Psoas muscle (tissue), 8 donors: ENCODE measurements at places on chromosomes 13 and 19. TPM values are rescaled to one million over a fixed set of nuclear protein-coding genes. Genes with fewer than 3 reads are reported as not detected.

DNA sequence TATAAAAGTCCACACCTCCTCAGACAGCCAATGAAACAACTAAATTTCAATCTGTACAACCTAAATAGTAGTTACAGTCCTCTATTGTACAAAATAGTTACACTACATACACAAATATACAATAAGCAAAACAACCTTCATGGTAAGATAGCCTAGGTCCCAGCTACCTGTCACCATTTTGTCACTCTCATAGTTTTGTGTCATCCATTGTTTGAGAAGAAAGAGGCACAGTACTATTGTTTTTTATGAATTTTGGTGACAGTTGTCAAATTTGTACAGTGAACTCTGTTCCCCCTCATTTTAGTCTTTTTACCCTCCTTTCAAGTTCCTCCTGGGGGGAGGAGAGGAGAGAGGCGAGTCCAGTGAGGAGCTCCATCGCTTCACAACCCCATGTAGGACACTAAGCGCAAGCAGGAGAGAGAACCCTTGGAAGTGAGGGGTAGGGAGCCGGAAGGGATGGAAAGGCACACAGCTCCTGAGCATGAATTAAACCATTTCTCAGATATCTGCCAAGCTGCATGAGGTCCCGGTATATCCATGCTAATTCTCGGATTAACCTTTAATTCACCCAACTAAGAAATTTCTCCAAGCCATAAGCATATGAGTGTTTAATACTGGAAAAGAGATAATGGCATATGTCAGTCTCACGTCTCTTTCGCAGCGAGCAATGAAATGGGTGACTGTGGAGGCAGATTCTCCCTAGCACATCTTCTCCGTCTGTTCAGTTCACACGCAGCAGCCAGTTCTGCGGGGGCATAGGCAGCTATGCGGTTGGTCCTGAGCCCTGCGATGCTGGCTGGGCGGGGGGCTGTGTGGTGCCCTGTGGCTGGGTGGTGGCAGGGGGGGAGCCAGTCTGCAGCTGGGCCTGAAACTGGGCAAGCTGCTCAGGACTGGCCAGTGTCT lies 60.5 kb downstream of the SERP2 start:
- DNase-seq, result no peak

GRCh38 chr19:17347877-17348276 lies 10.5 kb downstream of the GTPBP3 start:
- no peak for DNase-seq

- DNase-seq, result peak; percentile 74
These were observed 1.1 kb downstream of the ARGLU1 start for GRCh38 chr13:106566641-106567473.

DNA sequence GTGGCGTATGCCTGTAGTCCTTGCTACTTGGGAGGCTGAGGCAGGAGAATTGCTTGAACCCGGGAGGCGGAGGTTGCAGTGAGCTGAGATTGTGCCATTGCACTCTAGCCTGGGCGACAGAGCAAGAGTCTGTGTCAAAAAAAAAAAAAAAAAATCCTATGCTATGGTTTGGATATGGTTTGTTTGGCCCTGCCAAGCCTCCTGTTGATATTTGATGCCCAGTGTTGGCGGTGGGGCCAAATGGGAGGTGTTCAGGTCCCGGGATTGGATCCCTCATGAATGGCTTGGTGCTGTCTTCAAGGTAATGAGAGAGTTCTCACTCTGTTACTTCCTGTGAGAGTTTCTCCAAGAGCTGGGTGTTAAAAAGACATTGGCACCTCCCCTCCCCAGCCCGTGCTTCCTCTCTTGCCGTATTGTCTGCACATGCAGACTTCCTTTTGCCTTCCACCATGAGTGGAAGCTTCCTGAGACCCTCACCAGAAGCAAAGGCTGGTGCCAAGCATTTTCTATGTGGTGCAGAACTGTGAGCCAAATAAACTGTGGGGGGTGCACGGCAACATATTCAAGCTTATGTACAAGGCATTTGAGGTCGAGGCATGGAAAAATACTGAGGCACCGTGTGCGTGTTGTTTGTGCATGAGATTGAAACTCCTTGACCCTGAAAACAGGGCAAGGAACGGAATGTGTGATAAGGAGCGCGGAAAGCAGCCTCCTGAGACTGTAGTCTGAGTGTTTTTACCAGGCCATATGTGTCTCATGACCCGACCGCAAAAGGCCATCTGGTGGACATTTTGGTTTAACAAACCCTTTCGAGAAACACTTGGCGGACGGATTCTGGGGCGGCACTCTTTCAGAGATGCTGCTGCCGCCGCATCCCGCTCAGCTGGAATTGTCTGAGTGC lies 7.3 kb downstream of the SIGLEC9 start:
- DNase-seq, result no peak

DNA sequence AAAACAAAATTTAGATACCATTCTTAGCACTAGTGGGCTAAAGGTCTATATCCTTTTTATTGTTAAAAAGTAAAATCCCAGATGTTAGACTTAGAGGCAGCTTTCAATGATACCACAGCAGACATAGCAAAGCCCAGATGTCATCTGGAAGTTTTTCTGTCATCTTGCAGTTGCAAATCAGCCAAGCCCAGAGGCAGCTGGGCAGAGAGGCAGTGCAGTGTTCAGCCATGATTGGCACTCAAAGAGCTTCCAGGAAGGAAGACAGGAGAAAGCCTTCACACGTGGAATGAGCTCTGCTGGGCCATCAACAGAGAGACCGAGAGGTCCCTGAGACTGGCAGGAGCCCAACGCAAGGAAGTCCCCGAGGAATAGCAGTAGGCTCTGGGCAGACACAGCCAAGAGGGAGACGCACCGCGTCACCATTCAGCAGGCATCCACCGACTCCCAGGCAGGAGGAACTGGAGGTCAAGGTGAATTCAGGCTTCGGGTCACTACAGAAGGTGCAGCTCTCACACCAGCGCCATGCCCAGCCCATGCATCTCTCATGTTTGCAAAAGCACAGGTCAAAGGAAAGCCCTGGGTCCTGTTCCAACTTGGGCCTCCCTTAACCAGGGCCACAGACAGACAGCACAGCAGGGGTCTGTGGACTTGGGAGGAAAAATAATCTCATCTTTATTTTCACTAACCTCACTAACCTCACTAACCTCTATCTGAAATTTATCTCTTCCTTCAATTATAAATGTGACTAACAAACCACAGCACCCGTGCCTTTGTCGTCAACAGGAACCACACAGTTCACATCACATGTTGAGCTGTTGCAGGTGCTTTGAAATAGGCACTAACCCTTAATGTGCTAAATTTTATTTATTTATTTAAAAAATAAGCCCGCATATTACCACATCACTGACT lies 54.9 kb downstream of the TUBGCP3 start:
- no peak for DNase-seq

- DNase-seq, result no peak
These were observed 2.5 kb downstream of the NDUFA3 start for GRCh38 chr19:54104998-54105715.

GRCh38 chr13:102774591-102775520 lies 1.3 kb upstream of the TEX30 start:
- DNase-seq, result no peak

Gene OR7A5
- total RNA-seq, result not detected
